ENCODE measurements at places on chromosomes 3 and 15. TPM values are rescaled to one million over a fixed set of nuclear protein-coding genes. Genes with fewer than 3 reads are reported as not detected.

The EXD1 gene
- total RNA-seq = not detected

DNA sequence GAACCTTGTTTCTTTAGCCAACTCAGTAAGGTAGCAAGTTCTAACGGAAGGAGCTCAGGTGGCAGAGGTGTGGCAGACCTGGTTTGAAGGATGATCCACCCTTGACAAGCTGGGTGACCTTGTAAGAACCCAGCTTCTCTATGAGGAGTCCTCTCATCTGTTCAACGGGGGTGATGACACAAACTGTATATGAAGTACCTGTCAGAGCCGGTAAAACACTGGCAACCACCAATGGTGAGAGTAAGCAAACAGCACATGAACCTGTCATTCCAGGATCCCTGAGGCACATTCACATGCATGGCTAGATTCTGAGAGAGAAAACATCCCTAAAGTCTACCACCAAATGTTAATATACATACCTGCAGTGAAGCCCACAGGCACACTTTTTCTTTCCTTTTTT, 2.4 kb downstream of the SCAP start:
- no peaks in the 10 kb centered on the region for H3K36me3 ChIP-seq
- no peak overlapping the region for H3K27ac ChIP-seq
- no peak for DNase-seq
- H3K4me3 ChIP-seq = no peak overlapping the region

DNA sequence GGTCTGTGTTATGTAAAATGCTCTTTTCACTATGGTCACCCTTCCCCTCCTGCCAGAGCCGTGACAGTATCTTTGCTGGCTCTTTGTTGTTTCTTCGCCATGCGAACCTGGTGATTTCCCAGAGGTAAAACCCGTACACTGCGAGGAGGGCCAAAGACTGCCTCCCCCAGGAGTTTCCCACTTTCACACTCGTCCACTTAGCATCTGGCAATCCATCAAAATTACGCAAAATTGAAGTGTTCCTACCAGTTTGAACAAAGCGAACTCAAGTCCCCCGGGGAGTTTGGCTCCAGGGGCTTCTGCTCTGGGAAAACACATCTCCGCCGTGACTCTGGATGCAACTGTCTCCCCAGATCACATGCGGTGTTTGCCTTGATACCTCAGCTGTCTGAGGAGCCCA, 239.9 kb downstream of the FAM43A start:
- no peak overlapping the region for H3K27ac ChIP-seq
- no peaks in the 10 kb centered on the region for H3K27me3 ChIP-seq
- no peak for DNase-seq

The ALS2CL gene
- total RNA-seq = 4.5 TPM

- H3K36me3 ChIP-seq = no peaks in the 10 kb centered on the region
- H3K27ac ChIP-seq = no peak overlapping the region
- H3K4me1 ChIP-seq = no peaks in the 10 kb centered on the region
- no peak for DNase-seq
Observed at GRCh38 chr15:42082823-42083604, 11.3 kb downstream of the PLA2G4D start.

DNA sequence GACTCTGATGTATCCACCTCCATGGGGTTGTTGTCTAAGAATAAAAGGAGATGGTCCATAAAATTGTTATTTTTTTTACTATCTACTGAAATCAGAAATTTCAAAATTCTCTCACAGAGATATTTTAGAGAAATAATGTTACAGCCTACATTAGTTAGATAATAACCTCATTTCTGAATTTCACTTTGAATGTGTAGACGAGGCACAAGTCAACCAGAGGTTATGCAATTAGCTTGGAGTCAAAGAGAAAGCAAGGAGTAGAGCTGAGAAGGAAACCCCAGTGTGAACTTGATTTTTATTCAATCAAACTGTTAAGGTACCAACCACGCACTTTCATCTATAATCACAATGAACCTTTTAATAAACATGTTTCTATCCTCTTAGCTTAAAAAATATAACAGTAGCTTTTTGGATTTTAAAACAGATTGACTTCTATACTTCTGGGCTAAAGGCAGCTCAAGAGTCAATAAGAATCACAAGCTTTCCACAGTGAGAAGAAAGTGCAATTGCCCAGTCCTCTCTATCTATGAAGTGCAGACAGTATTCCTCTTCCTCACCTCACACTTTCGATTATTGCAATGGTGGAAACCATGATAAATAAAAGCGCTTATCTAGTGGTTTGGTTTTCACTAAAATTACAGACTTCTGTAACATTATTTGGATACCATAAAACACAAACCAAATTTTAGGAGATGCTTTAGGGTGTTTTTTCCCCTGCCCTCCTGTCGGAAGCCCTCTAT, 403.2 kb downstream of the ZBTB20 start:
- no peak for DNase-seq
- H3K4me1 ChIP-seq = no peaks in the 10 kb centered on the region
- no peaks in the 10 kb centered on the region for H3K36me3 ChIP-seq

- no peak for DNase-seq
- H3K4me3 ChIP-seq = no peak overlapping the region
- H3K27me3 ChIP-seq = no peaks in the 10 kb centered on the region
- no peaks in the 10 kb centered on the region for H3K36me3 ChIP-seq
Observed at GRCh38 chr3:36653095-36653494, 111.3 kb downstream of the DCLK3 start.

GRCh38 chr15:48530528-48530927, 115.0 kb downstream of the FBN1 start:
- H3K27ac ChIP-seq = no peak overlapping the region
- H3K4me1 ChIP-seq = peaks cover 7% of the 10 kb centered on the region
- peaks cover 6% of the 10 kb centered on the region for H3K36me3 ChIP-seq
- no peak for DNase-seq
- H3K27me3 ChIP-seq = no peaks in the 10 kb centered on the region
- H3K4me3 ChIP-seq = no peak overlapping the region

GRCh38 chr15:66706225-66706732, 4.2 kb downstream of the SMAD6 start:
- H3K36me3 ChIP-seq = no peaks in the 10 kb centered on the region
- no peaks in the 10 kb centered on the region for H3K4me1 ChIP-seq
- no peak for DNase-seq
- H3K4me3 ChIP-seq = no peak overlapping the region
- H3K27me3 ChIP-seq = no peaks in the 10 kb centered on the region

The ECE2 gene
- 2.9 TPM for total RNA-seq

DNA sequence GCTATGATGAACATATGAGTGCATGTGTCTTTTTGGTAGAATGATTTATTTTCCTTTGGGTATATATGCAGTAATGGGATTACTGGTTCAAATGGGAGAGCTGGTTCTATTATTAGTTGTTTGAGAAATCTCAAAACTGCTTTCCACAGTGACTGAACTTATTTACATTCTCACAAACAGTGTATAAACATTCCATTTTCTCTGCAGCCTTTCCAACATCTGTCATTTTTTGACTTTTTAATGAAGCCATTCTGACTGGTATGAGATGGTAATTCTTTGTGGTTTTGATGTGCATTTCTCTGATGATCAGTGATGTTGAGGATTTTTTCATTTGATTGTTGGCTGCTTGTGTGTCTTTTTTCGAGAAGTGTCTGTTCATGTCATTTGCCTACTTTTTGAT, 1124.2 kb downstream of the NAALADL2 start:
- H3K4me3 ChIP-seq = no peak overlapping the region
- H3K4me1 ChIP-seq = no peaks in the 10 kb centered on the region
- no peaks in the 10 kb centered on the region for H3K27me3 ChIP-seq
- H3K36me3 ChIP-seq = no peaks in the 10 kb centered on the region
- DNase-seq = no peak

GRCh38 chr15:86615816-86616215, 536.1 kb downstream of the AGBL1 start:
- no peak overlapping the region for H3K4me3 ChIP-seq
- H3K4me1 ChIP-seq = no peaks in the 10 kb centered on the region
- H3K27me3 ChIP-seq = no peaks in the 10 kb centered on the region

DNA sequence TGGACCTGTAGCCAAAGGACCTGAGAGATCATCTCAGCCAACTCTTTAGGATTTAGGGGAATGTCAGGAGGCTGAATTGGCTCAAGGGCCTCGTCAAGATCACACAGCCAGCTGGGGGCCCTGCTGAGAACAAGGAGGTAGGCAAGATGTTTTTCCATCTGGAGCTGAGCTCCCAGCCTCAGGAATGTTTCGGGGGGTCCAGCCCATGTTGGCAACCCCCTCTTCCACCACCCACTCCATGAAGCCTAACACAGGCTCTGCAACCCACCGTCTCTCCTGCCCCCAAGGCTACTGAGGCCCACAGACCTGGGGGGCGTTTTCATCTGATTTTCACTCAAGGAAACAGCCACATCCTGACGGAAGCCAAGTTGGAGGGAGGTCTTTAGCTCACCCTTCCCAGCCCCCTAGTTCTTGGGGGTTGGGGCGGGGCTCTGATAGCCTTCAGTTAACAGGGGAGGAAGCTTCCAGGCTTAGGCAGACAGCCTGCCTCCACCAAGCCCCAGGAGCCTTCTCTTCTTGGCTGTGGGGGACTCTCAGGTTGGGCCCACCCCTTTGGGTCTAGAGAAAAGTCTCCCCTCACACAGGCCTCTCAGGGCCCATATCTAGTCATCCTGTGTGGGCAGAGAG, 48.8 kb downstream of the EPHB3 start:
- H3K36me3 ChIP-seq = no peaks in the 10 kb centered on the region
- H3K4me1 ChIP-seq = no peaks in the 10 kb centered on the region
- DNase-seq = peak; percentile 59
- no peak overlapping the region for H3K27ac ChIP-seq
- no peaks in the 10 kb centered on the region for H3K27me3 ChIP-seq

GRCh38 chr3:47283193-47283537, 421 bp downstream of the KLHL18 start:
- H3K4me1 ChIP-seq = peaks cover 43% of the 10 kb centered on the region
- peak overlapping the region; percentile 85 for H3K27ac ChIP-seq
- no peaks in the 10 kb centered on the region for H3K36me3 ChIP-seq

- no peaks in the 10 kb centered on the region for H3K4me1 ChIP-seq
- H3K27me3 ChIP-seq = no peaks in the 10 kb centered on the region
- DNase-seq = no peak
- no peaks in the 10 kb centered on the region for H3K36me3 ChIP-seq
- H3K4me3 ChIP-seq = no peak overlapping the region
Observed at GRCh38 chr3:179452176-179452564, 900 bp upstream of the GNB4 start.

The TMEM40 gene
- total RNA-seq = not detected

The MOBP gene
- total RNA-seq = not detected

- no peaks in the 10 kb centered on the region for H3K36me3 ChIP-seq
- peaks cover 26% of the 10 kb centered on the region for H3K4me1 ChIP-seq
- no peak for DNase-seq
- H3K27ac ChIP-seq = no peak overlapping the region
- no peaks in the 10 kb centered on the region for H3K27me3 ChIP-seq
Observed at GRCh38 chr3:177777699-177778098, 580.4 kb upstream of the TBL1XR1 start.

DNA sequence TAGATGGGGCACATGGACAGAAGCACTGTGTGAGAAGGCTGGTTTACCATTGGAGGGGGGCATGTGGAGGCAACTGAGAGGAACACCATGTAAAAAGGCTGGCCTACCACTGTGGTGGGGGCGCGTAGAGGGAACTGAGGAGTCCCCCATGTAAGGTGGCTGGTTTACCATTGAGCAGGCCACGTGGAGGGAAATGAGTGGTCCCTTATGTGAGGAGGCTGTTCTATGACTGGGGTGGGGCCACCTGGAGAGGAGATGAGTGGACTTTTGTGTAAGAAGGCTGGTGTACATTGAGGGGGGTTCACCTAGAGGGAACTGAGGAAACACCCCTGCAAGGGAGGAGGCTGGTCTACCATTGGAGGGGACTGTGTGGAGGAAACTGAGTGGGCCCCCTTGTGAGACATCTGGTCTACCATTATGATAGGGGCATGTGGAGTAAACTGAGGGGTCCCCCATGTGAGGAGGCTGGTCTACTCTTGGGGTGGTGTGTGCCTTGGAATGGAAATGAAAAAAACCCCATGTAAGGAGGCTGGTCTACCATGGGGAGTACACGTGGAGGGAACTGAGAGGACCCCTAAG, 156.9 kb downstream of the FBLN2 start:
- H3K27ac ChIP-seq = no peak overlapping the region
- no peaks in the 10 kb centered on the region for H3K4me1 ChIP-seq
- H3K27me3 ChIP-seq = no peaks in the 10 kb centered on the region
- H3K4me3 ChIP-seq = no peak overlapping the region
- peak; percentile 28 for DNase-seq

- H3K36me3 ChIP-seq = no peaks in the 10 kb centered on the region
- no peak overlapping the region for H3K4me3 ChIP-seq
- no peaks in the 10 kb centered on the region for H3K4me1 ChIP-seq
- no peak for DNase-seq
- H3K27ac ChIP-seq = peak overlapping the region; percentile 52
Observed at GRCh38 chr3:177816667-177817208, 619.5 kb upstream of the TBL1XR1 start.

- no peak overlapping the region for H3K4me3 ChIP-seq
- DNase-seq = no peak
- H3K36me3 ChIP-seq = peaks cover 1% of the 10 kb centered on the region
- H3K27me3 ChIP-seq = no peaks in the 10 kb centered on the region
- H3K27ac ChIP-seq = no peak overlapping the region
- no peaks in the 10 kb centered on the region for H3K4me1 ChIP-seq
Observed at GRCh38 chr3:138157743-138158142, 17.0 kb downstream of the DBR1 start.

- H3K27me3 ChIP-seq = no peaks in the 10 kb centered on the region
- no peaks in the 10 kb centered on the region for H3K36me3 ChIP-seq
- H3K4me3 ChIP-seq = no peak overlapping the region
- H3K4me1 ChIP-seq = peaks cover 7% of the 10 kb centered on the region
Observed at GRCh38 chr3:101976473-101976872, 127.2 kb downstream of the NFKBIZ start.

DNA sequence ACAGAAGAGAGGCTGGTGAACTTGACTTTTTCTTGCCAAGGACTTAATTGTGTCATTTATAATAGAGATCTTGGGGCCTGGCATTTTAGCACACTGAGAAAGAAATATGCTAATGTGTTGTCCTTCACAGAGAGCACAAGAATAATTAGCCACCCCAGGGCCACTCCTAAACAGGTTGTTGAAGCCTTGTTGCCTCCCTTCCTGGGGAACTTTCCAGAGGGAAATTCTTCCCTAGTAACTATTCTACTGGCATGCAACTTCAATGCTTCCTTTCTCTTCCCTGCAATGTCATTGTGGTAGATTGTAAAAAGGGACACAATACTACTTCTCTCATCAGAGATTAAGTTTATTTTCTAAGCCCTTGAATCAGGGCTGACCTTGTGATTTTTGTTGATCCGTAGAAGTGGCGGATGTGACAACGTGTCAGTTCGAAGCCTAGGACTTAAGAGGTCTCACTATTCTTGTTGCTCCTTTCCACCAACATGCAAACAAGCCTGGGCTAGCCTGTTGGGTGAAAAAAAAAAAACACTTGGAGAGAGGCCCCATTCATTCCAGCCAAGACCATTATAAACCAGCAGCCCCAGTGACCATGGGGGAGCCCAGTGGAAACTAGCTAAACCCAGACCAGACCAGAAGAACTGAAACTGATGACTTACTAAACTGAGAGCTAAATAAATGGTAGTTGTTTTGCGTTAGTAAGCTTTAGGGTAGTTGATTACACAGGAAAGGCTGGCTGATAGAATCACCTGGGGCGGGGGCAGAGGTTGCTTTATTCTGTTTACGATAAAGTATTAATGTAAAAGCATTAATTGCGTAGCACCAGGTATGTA, 287.2 kb downstream of the SHQ1 start:
- H3K27me3 ChIP-seq = no peaks in the 10 kb centered on the region
- no peak overlapping the region for H3K4me3 ChIP-seq
- DNase-seq = no peak
- no peaks in the 10 kb centered on the region for H3K4me1 ChIP-seq

Measured in sigmoid colon (tissue), 7 donors.